Hippocampal formation (tissue), 2 donors: ENCODE measurements at places on chromosomes 13 and 19.

DNA sequence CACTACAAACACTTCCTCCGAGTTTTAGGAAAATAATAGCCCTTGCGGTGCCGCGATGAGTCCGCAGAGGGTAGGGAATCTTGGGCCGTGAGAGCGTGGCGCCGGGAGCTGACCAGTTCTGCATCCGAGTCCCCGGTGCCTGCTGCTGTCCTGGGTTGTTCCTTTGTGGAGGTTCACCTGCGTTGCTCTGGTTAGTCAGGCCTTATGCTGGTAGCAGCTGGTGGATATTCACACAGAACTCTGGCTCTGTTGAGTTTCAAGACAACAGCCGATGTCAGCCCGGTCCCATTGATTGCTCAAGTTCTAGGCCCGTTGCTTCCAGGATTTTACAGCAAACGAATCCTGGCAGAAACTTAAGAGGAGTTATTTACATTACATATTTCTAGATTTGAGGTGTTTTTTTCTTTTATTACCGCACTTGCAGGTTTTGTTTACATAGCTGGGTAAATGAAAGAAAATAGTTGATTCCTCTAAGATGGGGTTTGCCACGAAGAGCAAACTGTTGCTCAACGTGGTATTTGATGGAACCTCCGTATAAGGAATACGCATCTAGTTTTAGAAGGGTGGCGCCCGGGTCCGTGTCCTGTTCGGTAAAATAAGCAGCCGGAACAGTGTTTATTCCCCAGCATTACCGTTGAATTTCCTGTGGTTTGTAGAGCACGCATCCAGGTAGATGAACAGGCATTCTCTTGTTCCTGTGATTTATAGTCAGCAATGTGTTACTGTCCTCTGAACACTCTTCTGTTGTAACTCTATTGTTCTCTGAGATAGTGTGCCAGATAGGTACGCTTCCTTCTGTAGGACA lies 1.3 kb downstream of the CLDN10 start:
- no peak for DNase-seq

DNA sequence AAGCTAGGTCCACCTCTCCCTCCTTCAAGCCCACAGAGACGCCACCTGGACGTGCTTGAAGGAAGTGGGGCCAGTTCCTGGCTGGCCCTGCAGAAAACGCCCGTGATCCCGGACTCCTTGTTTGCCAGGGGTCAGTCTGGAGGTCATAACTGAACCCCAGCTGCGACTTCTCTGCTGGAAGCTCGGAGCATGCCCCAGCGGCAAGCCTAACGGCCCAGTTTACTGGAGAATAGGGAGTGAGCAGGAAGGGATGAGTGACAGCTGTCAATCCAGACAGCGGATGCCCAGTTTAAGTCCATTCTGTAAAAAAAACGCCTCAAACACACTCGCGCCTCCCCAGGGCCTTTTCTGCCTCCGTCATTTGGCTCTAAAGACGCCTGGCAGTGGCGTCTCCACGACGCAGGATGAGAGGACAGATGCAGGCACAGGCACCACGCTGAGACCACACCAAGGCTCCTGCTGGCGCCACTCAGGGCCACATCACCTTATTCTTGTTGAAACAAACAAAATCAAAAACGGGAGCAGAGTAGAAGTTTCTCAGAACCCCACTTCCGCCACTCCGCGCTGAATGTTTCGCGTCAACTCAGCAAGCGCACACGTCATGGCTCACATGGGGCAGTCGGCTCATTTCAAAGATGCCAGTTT lies 57.6 kb downstream of the RASA3 start:
- no peak for DNase-seq

DNA sequence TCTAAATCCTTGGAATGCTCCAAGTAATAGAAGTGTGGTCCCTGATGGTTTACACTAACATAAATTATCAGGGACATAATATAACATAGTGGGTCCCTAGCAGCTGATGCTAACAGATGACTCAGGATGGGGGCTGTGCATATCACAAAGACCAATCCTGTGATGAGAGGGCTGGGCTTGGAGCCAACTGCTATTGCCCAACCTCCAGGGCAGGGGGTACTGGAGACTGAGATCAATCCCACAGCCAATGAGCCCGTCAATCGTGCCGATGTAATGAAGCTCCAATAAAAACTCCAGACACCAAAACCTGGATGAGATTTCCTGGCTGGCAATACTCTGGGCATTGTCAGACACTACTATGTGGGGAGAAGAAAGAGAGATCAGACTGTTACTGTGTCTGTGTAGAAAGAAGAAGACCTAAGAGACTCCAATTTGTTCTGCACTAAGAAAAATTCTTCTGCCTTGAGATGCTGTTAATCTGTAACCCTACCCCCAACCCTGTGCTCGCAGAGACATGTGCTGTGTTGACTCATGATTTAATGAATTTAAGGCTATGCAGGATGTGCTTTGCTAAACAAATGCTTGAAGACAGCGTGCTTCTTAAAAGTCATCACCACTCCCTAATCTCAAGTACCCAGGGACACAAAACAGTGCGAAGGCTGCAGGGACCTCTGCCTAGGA lies 33.4 kb downstream of the ABCC4 start:
- no peak for DNase-seq

DNA sequence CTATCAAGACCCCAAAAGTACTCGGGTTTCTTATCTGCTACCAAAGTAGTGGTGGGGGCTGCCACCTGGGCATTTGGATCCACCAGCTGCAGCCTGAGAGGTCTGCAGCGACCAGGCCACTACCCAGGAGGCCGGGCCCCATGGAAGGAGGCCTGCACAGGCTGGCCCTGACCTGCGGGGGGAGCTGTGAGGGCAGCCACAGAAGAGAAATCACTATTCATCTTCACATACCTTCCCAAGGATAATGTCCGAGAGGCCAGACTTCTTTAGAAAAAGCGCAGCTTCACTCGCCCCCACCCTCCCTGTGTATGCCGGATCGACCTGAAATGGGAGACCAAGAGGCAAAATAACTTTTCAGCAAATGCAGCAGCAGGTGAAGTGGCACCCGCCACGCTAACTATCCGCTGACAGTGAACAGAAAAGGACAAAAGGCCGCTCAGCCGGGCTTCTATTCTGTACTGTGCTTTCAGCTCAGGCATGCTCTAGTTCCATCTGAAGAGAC lies 30.1 kb downstream of the EPS15L1 start:
- no peak for DNase-seq

DNA sequence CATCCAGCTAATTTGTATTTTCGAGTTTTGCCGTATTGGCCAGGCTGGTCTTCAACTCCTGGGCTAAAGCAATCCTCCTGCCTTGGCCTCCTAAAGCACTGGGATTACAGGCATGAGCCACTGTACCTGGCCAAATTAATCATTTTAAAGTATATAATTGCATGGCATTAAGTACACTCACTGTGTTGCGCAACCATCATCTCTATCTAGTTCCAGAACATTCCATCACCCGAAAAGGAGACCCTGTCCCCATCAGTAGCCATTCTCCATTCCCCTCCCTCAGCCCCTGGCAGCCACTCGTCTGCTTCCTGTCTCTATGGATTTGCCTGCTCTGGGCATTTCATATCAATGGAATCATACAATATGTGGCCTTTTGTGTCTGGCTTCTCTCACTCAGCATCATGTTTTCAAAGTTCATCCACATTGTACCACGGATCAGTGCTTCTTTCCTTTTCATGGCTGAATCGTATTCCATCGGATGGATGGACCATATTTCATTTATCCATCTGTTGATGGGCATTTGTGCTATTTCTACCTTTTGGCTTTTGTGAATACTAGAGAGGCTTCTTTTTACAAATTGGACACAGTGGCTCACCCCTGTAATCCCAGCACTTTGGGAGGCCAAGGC lies 13.1 kb downstream of the PGPEP1 start:
- no peak for DNase-seq
